ENCODE measurements at places on chromosomes 13 and 19.
A peak's percentile ranks its signal among the peaks of the same experiment; 100 is the strongest.

GRCh38 chr13:30739761-30740642 is 4.7 kb downstream of the ALOX5AP start:
- DNase-seq, result peak; percentile 64

DNA sequence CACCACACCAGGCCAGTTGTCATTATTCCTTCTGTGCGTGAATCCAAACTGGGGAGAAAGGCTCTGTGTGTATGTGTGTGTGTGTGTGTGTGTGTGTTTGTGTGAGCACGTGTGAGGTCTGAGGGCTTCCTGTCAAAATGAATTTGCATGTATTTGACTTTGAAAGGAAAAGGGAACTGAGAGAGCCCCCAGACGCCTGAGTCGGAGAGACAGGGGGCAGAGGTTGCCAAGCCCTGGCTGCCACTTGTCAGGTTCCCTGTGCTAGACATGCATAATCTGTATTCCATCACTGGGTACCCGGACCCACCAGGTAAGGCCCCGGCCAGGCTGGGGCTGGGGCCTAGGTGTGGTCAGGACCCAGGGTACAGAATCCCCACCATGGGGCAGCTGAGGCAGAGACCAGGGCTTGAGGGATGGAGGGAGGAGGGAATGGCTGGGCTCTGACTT is at the start of gene CLEC17A:
Gene CLEC17A, plus strand, starts transcription at position 191 of the 447 bp plus-strand sequence. Its CDS starts 77 bp downstream, at position 268.
- no peak for DNase-seq

DNA sequence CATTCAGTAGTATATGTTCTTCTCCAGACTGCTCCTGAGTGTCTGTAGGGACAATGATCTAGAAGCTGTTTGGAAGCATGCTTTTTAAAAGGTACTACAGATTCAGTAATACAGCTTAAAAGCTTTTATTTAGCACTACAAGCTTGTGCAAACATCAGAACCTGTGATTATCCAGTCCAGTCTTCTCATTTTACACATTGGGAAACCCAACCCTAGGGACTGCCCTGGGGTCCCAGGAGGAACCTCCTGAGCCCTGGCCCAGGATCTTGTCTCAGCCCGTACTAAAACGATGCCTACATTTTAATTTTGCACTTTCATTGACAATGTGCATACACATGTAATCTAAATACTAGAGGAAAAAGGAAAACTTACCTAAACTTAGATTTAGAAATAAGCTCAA is 12.5 kb downstream of the DOCK9 start:
- DNase-seq, result no peak

GRCh38 chr13:51621602-51622001 is 37.3 kb downstream of the WDFY2 start:
- no peak for DNase-seq

- no peak for DNase-seq
Observed at GRCh38 chr13:81907787-81908372, 1567.0 kb upstream of the SPRY2 start.
